T-helper 9 cell (primary cell): ENCODE measurements at places on chromosomes 16 and 17.
A peak's percentile ranks its signal among the peaks of the same experiment; 100 is the strongest.

DNA sequence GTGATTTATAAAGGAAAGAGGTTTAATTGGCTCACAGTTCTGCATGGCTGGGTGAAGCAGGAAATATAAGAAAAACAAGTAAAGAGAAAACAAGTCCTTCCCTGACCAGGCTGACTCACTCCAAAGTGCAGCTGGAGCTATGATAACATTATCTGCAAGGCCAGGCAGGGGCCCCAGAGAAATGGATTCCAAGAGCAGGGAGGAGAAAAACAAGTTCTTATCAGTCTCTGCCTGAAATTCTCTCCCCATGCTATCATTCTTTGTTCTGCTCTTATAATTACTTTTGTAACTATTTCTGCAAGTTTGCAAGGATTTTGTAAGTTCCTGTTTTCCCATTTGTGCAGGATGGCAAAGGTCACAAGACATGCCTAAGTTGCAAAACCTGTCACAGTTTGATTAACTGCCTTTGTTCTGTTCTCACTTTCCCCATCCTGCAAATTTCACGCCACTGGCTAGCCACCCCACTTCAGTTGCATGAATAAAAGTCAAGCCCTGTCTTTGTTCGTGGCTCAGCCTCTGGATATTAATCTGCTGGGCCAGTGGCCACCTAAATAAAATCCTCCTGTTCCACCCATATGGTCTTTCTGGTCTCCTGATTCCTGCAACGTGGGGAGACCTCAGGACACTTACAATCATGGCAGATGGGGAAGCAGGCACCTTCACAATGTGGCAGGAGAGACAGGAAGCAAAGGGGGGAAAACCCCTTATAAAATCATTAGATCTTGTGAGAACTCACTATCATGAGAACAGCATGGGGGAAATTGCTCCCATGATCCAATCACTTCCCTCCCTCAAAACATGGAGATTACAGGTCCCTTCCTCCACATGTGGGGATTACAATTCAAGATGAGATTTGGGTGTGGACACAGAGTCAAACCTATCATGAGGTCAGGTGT lies 13.1 kb downstream of the ABCA9 start:
- no peak for DNase-seq

DNA sequence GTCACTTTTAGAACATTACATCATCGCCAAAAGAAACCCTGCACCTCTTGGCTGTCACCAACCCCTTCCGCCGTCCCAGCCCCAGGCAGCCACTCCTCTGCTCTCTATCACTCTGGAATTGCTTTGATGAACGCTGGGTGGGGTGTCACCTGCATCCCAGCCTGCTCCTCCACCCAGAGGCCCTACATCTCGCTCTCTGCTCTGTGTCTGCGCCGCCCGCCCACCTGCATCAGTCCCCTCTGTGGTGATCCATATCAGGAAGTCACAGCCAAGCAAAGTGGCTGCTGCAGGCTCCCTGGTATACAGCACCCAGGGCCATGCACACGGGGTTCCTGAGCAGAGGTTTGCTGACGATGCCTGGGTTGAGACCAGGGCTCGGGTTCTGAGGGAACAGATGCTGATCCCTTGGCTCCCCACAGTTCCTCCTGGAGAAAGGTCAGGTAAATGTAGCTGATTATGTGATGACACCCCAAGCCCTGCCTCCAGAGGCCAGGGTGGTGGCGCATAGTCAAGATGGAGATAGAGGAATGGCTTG lies 30.8 kb downstream of the MPRIP start:
- DNase-seq: no peak

- DNase-seq: no peak
Observed at GRCh38 chr16:56257666-56258342, 66.5 kb downstream of the GNAO1 start.

DNA sequence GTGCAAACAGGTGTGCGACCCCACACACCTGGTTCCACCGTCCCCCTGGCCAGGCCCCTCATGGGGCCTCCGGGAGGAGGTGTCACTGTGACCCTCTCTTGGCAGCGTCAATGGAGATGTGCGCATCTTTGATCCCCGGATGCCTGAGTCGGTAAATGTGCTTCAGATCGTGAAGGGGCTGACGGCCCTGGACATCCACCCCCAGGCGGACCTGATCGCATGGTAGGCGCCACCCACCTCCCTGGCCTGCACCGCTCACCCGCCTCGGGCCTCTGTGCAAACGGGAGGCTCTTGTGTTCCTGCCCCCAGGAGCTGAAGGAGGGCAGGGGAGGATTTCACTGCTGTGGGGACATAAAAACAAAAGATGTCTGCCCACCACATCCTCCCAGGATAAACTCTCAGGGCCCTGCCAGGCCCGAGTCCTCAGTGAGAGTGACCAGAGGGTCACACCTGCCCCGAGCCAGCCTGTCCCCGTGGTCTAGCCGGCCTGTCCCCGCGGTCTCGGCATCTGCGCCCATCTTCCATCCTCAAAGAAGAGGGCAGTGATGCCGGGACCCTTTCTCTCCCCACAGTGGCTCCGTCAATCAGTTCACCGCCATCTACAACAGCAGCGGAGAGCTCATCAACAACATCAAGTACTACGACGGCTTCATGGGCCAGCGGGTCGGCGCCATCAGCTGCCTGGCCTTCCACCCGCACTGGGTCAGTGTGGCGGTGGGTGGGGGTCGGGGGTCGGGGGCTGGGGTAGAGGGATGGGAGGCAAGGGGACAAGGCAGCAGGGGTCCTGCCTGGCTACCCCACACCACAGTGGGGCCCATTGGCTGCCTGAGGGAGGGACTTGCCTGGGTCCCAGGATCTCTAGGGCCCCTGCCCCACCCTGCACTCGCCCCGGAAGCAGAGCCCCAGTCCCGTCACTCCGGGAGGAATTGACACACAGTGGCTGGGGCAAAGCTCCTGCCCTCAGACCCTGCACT lies 29.0 kb upstream of the CHMP6 start:
- DNase-seq: no peak

- no peak for DNase-seq
Observed at GRCh38 chr17:32451879-32452278, 7.6 kb downstream of the PSMD11 start.

DNA sequence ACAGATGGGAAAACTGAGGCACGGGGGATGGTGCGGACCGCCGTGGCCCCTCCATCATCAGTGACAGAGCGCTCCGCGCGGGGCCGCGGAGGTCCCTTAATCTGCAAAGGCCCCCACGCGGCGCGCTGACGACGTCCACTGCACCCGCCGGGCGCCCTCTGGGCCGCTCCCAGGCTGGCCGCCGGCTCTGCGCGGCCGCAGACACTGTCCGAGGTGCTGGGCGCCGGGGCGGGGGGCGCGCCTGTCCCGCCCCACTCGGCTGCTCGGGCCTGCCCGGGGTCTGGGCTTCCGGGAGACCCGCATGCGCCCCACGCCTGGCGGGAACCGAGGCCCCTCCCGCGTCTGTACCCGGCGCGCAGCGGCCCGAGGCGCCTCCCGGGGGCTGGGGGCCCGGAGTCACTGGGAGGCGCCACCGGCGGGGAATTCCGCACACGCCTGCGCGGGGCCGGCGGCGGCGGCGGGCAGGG lies 550 bp upstream of the RNF213 start:
- DNase-seq: peak; percentile 77

DNA sequence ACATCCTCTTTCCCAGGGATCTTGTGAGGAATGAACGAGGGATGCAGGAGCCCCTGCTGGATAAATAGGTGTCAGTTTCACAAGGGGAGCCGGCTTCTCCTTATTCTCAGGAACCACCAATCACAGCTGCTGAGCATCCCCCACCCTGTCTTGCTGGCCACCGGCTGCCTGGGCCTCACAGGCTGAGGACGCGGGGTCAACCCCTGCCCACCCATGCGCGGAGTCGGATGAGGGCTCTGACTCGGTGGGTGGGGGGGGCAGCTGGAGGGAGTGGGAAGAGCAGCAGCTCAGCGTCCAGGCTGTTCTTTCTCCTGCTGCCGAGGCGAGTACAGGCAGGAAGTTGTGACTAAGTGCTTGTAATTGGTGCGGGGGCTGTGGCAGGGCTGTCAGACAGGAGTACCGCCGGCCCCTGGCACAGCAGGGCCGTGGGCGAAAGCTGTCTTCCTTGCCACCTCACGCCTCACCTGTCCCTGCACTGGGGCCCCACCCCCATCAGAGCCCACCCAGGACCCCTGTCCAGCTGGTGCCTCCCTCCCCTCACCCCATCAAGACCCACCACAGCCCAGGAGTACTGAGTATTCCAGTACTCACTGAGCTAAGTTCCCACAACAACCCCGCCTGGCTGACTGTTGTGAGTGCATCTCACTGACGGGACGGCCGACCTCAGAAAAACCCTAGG lies 11.0 kb upstream of the DPEP1 start:
- DNase-seq: peak; percentile 42

- DNase-seq: no peak
Observed at GRCh38 chr16:8552487-8553221, 37.7 kb downstream of the TMEM114 start.
